ENCODE measurements at places on chromosomes 2 and 18. TPM values are rescaled to one million over a fixed set of nuclear protein-coding genes. Genes with fewer than 3 reads are reported as not detected.

Gene ERBB4
- total RNA-seq, result not detected

Gene DSG1
- total RNA-seq, result not detected

Gene CNOT11
- total RNA-seq, result 41.9 TPM

Gene ZRANB3
- 6.0 TPM for total RNA-seq

Gene STRN
- 15.9 TPM for total RNA-seq

Gene RFTN2
- not detected for total RNA-seq

Gene SLC9A4
- total RNA-seq, result not detected

All from A549 treated with CpdA at 1 μM for 4 hours (cell line).